ENCODE measurements at places on chromosomes 4 and X. TPM values are rescaled to one million over a fixed set of nuclear protein-coding genes. Genes with fewer than 3 reads are reported as not detected.

PGK1 gene
- total RNA-seq, result 1,263 TPM

PAGE5 gene
- total RNA-seq, result not detected

- DNase-seq, result no peak
Measured at GRCh38 chr4:69134471-69134870, 38.2 kb downstream of the UGT2B7 start.

DNA sequence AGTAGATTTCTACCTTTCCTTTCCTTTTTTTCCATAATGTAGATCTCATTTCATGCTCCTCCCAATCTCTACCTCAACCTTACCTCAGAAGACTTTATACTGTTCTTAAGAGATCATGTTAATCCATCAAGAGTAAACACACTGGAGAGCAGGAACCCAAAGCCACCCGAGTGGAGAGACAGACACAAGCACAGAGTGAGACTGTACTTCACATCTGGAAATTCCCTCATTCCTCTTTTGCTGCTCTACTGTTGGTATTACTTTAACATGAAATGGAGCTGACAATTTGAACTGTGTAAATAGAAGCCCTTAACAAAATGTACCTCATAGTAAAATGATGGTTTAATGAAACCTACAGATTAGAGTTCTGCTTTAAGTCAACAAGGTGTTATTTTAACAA, 105.7 kb upstream of the RASGEF1B start:
- DNase-seq, result no peak

- DNase-seq, result peak; percentile 40
Measured at GRCh38 chr4:42654631-42655268, 2.2 kb downstream of the ATP8A1 start.

DNA sequence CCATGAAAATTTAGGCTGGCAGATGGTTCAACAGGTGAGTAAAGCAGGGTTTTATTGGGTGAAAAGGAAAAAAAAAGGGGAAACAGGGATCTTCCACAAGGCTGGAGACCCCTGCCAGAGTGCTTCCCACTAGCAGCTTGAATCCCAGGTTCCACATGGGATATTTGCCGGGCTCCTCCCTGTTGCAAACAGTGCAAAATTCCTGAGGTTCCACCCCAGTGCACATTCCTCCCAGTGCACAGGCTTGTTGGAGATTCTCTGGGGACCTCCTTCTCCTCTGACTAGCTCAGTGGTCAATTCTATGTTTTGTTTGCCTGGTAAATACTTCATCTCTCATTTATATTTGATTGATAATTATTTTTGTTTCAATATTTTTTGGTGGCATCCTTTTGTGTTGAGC, 66.4 kb upstream of the UGT2B15 start:
- no peak for DNase-seq

DRP2 gene
- 0.66 TPM for total RNA-seq

- DNase-seq, result no peak
Measured at GRCh38 chrX:39381422-39381821, 580.2 kb downstream of the MID1IP1 start.

DNA sequence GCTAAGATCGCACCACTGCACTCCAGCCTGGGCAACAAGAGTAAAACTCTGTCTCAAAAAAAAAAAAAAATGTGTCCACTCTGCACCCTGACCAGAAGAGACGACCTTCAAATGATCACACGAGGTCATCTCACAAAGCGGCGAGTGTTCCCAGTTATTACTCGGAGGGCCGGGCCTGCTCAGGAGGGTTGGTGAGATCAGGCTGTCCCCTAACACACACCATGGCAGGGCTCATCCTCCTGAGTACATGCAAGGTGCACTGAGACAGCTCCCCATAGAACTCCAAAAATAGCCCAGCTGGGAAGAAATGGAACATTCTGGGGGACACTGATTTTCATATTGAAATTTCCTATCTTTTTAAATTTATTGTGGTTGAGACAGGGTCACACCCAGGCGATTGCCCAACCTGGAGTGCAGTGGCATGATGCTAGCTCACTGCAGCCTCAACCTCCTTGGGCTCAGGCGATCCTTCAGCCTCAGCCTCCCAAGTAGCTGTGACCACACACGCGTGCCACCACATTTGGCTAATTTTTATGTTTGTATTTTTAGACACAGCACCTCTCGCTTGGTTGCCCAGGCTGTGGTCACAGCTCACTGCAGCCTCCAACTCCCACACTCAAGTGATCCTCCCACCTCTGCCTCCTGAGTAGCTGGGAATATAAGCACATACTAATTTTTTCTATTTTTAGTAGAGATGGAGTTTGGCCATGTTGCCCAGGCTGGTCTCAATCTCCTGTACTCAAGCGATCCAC, 51.5 kb downstream of the DHRSX start:
- DNase-seq, result no peak

DNA sequence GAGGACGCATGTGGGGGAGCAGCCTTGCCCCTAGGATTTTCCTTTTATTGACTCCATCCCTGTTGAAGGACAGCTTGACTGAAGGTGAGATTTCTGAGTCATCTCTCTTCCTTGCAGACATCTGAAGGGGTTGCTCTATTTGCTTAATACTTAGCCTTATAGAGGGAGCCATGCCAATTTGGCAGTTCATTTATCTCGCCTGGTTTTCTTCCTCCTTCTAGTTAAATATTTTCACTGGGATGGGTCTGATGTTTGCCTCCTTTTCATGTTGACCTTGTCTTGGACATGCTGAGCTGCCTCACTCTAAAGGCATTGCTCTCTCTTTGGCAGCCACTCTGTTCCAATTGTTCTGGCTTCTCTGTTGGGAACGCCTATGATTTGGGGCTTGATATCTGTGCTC, 151.0 kb upstream of the PSAPL1 start:
- DNase-seq, result no peak

- no peak for DNase-seq
Measured at GRCh38 chrX:40968180-40968579, 117.1 kb upstream of the USP9X start.

DNA sequence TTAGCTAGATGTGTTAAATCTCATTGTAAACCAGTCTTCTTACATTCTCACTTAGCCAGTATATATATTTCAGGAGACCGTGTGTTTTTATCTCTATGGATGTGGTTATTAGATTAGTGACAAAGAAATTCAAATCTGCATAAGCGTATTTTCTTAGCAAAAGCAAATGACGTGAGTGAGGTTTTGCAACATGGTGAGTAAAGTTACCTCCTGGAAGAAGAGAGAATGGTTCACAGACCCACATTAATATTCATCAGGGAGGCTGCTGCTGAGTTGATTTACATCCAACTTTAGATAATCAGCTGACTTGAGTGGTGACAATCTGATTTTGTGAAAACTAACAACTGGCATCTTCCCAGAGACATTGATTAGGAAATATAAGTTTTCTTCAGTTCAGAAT, 589.9 kb upstream of the GALNT7 start:
- DNase-seq, result no peak

GNL3L gene
- total RNA-seq, result 62.5 TPM

DNA sequence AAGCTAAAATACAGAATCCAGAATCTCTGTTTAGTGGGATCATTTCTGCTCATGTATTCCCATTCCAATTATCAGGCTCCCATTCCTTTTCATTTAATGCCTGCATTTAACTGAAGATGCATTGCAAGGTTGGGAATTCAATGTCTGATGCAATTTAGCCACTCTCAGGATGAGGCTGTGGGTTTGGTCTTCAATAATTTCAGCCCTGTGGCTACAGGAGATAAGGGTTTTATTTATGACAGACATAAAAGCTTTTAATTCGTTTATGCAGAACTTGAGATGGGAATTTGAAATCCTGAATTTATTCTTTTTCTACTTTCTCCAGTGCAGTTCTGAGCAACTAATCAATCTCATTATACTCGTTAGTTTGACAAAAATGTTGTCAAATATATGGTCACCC, 1225.9 kb downstream of the PCDH18 start:
- no peak for DNase-seq

DNA sequence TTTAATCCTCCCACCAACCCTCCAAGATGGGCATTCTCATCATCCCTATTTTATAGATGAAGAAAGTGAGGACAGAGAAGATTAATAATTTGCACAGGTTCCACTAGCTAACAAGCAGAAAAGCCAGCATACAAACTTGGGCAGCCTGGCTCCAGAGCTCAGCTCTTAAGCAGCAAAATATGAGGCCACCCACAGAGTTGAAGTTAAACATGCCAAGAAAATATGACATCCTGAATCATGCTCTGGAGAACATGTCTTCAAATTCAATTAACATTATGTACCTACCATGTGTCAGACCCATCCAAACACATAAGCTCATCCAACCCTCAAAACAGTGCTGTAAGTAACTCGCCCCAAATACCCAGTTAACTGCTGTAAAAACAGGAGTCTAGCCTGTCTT, 33.9 kb downstream of the USP46 start:
- no peak for DNase-seq

VSIG4 gene
- total RNA-seq, result 0.09 TPM

All from activated CD4-positive, alpha-beta T cell treated with anti-CD3 and anti-CD28 coated beads for 36 hours (primary cell).